ENCODE measurements at places on chromosomes 4 and X.

GRCh38 chr4:186449954-186450353, 105.4 kb downstream of the MTNR1A start:
- no peak for DNase-seq

DNA sequence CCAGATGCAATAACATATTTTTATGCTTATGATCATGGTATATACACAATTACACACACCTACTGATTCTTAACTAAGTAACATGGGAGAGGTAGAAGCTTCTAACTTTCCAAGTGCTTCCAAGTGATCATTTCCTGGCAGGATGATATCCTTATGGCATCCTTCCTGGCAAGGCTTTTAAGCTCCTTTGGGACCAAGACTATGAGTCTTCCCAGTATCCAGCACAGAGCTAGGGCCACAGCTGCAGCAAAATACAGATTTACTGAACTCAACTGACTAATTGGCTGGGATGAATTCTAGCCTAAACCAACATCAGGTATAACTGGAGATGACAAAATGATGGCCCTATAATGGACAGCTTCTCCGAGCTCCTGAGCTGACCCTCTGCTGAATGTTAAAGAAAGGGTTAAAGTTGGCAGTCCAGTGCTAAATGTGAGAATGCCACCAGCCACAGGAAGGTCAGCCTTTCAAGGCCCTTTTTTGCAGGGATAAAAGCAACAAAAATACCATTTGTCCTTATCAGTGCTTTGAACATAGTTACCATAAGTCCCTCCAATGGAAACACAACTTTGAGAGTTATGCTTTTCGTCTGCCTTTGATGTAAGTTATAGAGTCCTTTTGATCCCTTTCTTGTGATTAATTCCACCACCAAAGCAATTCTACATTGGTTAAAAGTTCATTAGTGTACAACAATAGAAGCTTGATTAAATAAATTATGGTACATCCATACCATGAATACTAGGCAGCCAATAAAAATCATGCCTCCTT, 73.4 kb downstream of the MGST2 start:
- no peak for DNase-seq

DNA sequence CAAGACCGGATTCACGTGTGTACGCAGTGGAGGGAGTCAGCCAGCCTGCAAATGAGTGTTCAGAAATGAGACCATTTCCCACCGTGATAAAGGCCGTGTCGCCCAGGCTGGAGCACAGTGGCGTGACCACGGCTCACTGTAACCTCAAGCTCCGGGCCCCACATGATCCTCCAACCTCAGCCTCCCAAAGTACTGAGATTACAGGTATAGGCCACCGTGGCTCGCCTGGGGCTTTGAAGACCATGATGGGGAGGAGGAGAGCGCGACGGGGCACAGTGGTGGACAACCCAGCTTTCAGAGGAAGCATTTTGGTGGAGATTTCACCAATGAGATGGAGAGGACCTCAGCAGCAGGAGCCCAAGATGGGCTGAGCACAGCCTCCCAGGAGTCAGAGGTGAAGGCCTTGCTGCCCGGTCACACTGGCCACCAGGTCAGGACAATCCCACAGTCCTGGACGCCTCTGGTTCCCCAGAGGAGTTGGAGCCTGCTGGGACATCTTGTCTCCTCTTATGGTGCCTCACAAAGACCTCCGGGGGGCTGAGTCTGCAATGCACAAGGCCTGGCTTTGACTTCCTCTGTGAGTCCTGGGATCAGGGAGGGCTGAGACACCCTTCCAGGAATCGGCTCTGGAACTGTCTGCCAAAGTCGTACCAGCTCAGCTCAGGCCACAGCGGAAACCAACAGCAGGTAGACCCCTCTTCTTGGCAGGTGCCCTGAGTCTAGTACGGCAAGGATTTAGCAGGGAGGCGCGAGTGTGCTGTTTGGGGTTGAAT, 22.4 kb upstream of the MXD4 start:
- no peak for DNase-seq

GRCh38 chr4:25874655-25875054, 11.9 kb upstream of the SEL1L3 start:
- no peak for DNase-seq

- no peak for DNase-seq
Measured at GRCh38 chr4:113169368-113169767, 119.9 kb downstream of the ANK2 start.

DNA sequence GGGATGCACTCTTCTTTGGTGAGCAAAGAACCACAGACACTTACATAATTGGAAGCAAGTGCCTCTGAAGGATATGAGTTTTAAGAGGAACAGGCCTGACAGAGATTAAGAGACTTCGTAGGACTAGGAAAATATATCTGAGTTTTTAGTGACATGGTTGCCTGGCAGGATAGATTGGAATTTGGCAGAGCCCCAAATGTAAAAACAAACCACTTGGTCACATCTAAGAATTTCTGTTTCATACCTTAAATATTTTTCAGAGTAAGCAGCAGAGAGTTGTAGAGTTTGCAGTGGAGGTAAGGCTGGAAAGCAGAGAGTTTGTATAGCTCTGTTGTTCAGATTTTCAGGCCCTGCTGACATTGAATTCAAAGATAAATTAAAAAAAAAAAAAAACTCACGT, 150.1 kb upstream of the MAGEB2 start:
- no peak for DNase-seq

DNA sequence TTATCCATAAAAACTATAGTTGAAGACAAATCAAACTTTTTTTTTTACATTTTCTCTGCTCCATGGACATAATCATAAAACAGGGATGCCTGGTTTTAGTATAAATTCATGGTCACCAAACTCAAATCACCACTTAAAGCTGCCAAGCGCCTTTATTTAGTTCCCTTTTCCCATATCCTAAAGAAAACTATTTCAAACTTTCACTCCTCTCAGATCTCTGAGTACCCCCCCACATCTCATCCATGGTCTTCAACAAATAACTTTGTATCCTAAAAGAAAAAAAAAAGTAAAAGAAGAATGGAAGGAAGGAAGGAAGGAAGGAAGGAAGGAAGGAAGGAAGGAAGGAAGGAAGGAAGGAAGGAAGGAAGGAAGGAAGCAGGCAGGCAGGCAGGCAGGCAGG, 1438.7 kb downstream of the C4orf33 start:
- no peak for DNase-seq

DNA sequence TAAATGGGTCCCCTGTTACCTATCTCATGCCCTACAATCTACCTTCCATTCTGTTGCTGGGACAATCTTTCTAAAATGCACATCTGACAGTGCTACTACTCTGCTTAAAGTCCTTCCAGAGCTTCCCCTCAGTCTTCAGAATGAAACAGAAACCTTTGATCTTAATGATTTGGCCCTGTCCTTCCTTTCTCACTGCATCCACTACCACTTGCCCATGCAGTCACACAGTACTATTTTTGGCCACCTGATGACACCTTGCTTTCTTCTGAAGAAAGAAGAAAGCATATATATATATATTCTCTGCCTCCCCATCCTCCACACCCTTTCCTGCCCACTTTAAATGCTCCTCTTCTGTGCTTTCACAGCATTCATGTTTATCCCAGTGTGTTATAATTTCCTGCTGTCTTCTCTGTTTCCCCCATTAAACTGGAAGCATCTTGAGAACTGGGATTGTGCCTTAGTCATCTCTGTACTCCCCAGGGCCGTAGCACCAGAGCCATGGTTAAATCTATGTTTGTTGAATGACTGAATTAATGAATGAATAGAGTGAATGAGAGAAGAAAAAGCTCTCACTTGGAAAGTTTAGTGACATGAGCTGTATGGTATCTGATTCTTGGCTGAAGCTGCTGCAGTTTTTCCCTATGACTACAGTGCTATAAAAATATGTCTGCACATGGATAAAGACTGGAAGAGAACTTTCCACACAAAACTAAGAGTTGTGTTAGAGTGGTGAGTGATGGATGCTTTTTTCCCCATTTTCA, 56.2 kb downstream of the RTL9 start:
- DNase-seq: no peak

- DNase-seq: no peak
Measured at GRCh38 chr4:150229520-150229919, 151.3 kb downstream of the DCLK2 start.

- DNase-seq: no peak
Measured at GRCh38 chr4:88826771-88827170, 129.1 kb upstream of the NAP1L5 start.

GRCh38 chr4:6655924-6656323, 15.4 kb downstream of the MRFAP1 start:
- no peak for DNase-seq

DNA sequence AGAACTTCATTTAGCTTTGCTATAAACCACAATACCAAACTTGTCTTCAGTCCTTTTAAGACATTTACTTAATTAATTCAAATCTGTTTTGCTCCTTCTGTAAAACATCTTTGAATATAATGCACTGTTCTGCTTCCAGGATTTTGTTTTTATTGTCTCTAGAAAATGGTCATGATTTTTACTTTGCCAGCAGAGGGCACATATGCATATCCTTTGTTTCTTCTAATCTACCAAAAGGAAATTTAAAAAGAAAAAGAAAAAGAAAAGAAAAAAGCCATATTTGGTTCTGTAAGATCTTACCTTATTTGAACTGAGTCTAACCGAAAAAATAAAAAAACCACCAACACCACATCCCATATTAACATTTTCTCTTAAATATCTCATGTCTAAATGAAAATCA, 101.9 kb upstream of the CCSER1 start:
- no peak for DNase-seq

DNA sequence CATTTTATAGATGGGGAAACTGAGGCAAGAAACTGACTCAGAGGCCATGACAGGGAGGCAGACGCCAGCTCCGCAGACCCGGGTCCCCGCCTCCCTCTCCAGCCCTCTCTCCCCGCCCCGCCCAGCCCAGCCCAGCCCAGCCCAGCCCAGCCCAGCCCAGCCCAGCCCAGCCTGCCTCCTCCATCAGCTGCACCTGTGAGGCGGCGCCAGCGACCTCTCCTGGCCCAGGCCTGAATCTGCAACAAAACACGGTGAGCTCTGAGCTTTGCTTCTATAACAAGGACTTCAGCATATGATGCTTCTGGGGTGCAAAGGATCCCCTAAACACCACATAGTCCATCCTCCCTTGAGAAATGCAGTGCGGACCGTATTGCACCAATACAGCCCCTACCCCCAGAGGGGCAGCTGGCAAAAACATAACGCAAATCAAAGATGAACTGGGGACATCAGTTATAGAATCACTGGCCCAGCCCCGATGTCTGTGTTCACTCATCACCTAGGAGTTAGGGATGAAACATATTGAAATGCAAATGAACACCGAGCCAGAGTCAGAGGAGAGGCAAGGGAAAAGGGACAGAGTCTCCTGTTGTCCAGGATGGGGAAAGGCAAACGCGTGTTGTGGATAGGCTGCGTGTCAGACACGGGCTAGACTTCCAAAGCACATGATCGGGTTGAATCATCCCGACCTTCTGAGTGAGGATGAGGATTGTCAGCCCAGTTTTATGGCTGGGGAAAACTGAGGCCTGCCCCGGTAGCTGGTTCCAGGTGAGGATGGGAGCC, 216.1 kb upstream of the PSAPL1 start:
- no peak for DNase-seq

GRCh38 chrX:54419559-54420302, 20.5 kb upstream of the TSR2 start:
- no peak for DNase-seq

GRCh38 chr4:41122775-41123174, 91.6 kb downstream of the APBB2 start:
- DNase-seq: no peak

DNA sequence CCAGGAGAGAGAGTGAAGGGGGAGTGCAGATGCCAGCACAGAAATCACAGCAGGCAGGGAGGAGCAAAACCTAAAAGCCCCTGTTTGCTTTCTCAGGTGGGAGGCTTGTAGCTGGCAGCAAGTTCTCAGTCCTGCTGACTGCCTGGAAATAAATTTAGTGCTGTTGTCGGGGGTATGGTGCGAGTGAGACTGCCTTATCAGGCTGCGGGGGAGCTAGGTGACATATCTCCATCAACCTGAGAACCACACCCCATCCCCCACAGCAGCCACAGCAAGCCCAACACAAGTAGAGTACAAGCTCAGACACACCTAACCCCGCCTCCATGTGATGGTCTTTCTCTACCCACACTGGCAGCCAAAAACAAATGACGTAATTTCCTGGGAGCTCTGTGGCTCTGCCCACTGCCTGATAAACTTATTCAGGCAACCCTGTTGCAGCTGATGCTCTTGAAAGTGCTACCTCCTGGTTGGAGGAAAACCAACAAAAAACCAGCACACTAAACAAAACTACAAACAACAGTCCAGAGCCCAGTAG, 953.4 kb upstream of the NDST4 start:
- no peak for DNase-seq

DNA sequence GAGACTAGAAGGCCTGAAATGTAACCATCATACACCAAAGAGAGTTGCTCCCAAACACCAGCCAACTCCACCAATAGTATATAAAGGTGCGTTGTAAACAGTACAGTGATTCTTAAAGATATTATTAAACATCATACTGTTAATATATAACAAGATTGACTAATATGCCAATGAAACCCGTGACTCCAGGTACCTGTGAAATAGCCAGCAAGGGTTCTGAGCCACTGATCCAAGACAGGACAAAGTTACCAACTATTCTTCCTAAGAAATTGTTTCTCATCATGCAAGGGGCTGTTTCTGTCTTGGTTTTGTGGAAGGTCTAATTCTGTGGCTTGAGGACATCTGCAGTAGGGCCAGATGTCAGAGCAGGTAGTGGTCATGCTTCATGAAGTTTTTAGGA, 47.2 kb downstream of the FHL1 start:
- no peak for DNase-seq

GRCh38 chr4:11230866-11231265, 197.8 kb downstream of the HS3ST1 start:
- no peak for DNase-seq

DNA sequence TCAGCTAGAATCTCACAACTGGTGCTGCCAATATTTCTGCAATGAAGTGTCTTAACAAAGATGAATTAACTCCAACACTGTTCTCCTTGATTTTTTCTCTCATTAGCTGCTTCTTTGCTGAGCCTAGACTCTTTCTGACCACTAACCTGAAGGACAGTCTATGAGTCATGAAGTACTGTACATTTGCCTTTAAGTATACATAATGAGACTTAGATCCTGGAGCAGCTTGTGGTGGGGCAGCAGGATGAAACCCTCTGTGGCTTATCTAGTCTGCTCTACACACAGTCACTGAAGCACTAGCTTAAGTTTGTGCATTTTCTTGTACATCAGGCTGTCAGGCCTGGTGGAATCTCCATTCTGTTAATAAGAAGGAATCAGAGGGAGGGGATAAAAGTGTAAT, 307.4 kb upstream of the SMIM31 start:
- DNase-seq: no peak

- DNase-seq: no peak
Measured at GRCh38 chr4:20323991-20324390, 72.3 kb downstream of the SLIT2 start.

- DNase-seq: no peak
Measured at GRCh38 chrX:27889878-27890277, 82.1 kb downstream of the MAGEB10 start.

GRCh38 chr4:72301759-72302158, 267.3 kb downstream of the ADAMTS3 start:
- no peak for DNase-seq

GRCh38 chr4:134862116-134862515, 660.5 kb upstream of the PABPC4L start:
- no peak for DNase-seq

DNA sequence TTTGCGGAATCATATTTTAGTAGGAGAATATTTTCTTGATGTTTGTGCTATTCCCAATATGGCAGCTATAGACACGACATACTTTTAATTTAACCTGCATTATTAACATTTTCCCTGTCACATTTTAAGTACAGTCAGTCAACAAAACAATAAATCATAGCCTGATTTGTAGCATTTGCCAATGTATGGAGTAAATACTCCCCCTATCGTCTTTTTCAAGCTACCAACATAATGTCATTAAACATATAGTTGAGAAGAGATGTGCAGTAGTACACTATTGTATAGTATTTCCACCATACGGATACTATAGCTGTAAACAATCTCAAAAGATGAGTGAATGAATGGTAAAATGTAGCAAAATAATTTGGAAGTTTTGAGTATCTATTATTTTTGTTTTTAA, 303.7 kb upstream of the MAGEB2 start:
- no peak for DNase-seq

All from activated T-cell treated with anti-CD3 and anti-CD28 coated beads, Interleukin-2, amount 50 U/mL, for 24 hours (primary cell).